ENCODE measurements at places on chromosomes 3 and 15. TPM values are rescaled to one million over a fixed set of nuclear protein-coding genes. Genes with fewer than 3 reads are reported as not detected.

DNA sequence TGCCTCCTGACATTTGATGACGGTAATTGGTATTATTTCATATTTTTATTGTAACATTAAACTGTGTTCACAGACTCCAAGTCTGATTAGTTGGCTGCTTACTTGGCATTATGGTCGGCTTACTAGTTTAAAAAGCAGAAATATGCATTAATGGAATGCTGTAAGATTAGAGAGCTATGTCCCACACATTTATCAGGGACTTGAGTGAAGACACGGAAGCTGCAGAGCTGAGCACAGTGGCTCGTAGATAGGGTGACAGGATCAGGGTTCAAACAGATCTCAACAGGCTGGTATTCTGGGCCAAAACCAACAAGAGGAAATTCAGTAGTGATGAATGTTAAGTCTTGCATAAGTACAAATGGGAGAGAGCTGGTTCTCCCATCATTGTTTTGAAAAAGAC lies 113.8 kb downstream of the ADAMTSL3 start:
- DNase-seq, result no peak

- DNase-seq, result no peak
Observed at GRCh38 chr15:67992834-67993233, 61.3 kb upstream of the PIAS1 start.

GRCh38 chr3:42500909-42501308 lies 1.5 kb upstream of the VIPR1 start:
- DNase-seq, result no peak

- peak; percentile 84 for DNase-seq
Observed at GRCh38 chr3:63818282-63819150, 583 bp upstream of the C3orf49 start.

The PLA2G4B gene
- 10.6 TPM for total RNA-seq

All from endodermal cell (in vitro differentiated cells).